ENCODE measurements at places on chromosomes 4 and X. TPM values are rescaled to one million over a fixed set of nuclear protein-coding genes. Genes with fewer than 3 reads are reported as not detected.

- no peak overlapping the region for H3K4me3 ChIP-seq
- H3K36me3 ChIP-seq = no peaks in the 10 kb centered on the region
- peak overlapping the region; percentile 69 for H3K27ac ChIP-seq
These were observed 11.4 kb upstream of the NYX start for GRCh38 chrX:41435708-41436107.

GRCh38 chrX:63657821-63658220, 127.2 kb downstream of the ARHGEF9 start:
- no peak overlapping the region for H3K4me3 ChIP-seq
- DNase-seq = no peak
- H3K4me1 ChIP-seq = no peaks in the 10 kb centered on the region
- H3K27me3 ChIP-seq = no peaks in the 10 kb centered on the region
- no peaks in the 10 kb centered on the region for H3K36me3 ChIP-seq

DNA sequence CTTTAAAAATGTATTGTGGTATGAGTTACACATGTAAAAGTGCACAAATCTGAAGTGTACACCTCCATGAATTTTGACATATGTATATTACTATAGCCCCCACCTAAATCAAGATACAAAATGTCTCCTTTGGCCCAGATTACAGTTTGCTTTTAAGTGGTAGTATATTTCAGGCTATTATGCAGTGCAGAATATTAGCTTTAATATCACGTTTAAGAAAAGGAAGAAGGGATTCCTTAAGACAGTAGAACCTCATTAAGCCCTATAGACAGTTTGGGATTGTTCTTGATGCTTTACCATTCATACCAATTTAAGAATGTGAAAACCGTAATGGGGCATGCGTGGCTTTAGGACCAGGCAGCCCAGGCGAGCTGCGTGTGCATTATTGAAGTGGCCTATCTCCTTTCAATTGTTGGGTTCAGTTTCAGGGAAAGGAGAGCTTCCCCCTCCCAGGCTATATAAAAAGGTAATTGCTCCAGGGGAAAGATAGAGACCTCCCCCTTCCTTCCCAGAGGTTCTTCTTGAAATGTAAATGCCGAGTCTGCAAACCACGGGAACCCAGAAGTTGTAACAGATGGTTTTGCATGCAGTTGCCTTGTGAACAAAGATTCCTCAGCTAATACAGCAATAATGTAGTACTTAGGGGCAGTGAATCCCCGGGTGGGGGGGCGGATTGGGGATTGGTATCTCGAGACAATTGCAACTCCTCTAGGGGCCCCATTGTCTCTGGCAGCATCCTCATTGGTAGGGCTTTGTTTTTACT, 106.1 kb downstream of the UCHL1 start:
- DNase-seq = no peak
- peak overlapping the region; percentile 83 for H3K27ac ChIP-seq
- no peaks in the 10 kb centered on the region for H3K36me3 ChIP-seq
- peaks cover 12% of the 10 kb centered on the region for H3K4me1 ChIP-seq

GRCh38 chrX:23731951-23732350, 11.1 kb downstream of the ACOT9 start:
- peaks cover 6% of the 10 kb centered on the region for H3K27me3 ChIP-seq
- H3K4me3 ChIP-seq = no peak overlapping the region
- peaks cover 23% of the 10 kb centered on the region for H3K36me3 ChIP-seq
- no peak for DNase-seq
- peaks cover 3% of the 10 kb centered on the region for H3K4me1 ChIP-seq

GRCh38 chr4:181682367-181683047, 560.7 kb upstream of the TENM3 start:
- no peak for DNase-seq
- no peaks in the 10 kb centered on the region for H3K36me3 ChIP-seq
- H3K4me1 ChIP-seq = no peaks in the 10 kb centered on the region
- H3K27ac ChIP-seq = no peak overlapping the region

DNA sequence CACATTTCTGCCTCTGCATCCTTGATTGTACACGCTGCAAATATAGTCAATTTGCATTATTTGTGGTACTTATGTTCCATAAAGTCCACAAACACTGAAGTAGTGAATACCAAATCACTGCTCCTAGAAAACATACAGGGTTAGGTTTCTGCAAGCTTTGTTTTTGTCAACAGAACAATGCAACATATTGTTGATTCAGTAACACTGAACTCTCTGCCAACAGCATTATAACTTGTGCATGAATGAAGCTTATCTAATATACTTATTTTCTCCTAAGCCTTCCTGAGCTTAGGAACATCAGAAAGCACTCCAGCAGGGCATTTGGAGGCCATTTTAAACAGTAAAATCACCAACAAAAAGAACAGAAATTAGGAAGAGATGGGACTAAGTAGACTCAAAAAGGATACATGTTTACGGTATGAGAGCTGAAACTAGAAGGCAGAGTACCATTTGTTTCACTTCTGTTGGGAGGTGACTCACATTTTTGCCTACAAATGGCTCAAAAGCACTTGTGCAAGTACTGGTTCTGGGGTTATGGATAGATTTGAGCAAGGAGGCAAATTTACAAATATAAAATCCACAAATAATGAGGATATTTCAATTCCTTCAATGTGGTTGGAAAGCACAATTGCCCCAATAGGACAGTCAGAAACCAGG, 14.1 kb downstream of the COX18 start:
- no peak for DNase-seq
- no peaks in the 10 kb centered on the region for H3K4me1 ChIP-seq
- no peak overlapping the region for H3K4me3 ChIP-seq
- no peaks in the 10 kb centered on the region for H3K36me3 ChIP-seq

GRCh38 chr4:61549336-61549735, 349.2 kb downstream of the ADGRL3 start:
- no peaks in the 10 kb centered on the region for H3K36me3 ChIP-seq
- no peaks in the 10 kb centered on the region for H3K4me1 ChIP-seq
- DNase-seq = no peak
- H3K27me3 ChIP-seq = no peaks in the 10 kb centered on the region
- no peak overlapping the region for H3K27ac ChIP-seq

DNA sequence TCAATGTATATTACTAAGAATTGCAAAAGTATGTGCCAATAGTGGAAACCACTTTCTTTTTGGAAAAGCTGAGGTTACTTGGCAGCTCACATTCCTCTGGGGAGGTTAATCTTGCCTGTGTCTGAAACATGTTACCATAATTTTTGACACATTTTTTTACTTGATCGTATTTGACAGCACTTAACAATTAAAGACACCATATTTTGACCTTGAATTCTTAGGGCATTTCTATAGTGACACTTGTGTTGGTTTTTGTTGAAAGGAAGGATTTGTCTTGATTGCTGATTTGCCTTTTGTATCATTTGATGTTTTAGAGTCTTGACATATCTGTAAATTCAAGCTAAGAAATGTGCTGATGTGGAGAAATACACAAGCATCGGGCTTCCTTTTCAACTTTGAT, 2135.5 kb downstream of the PCDH7 start:
- H3K36me3 ChIP-seq = no peaks in the 10 kb centered on the region
- no peak overlapping the region for H3K4me3 ChIP-seq
- H3K27ac ChIP-seq = no peak overlapping the region
- DNase-seq = no peak
- H3K4me1 ChIP-seq = no peaks in the 10 kb centered on the region

GRCh38 chrX:118780911-118781310, 42.7 kb upstream of the ZCCHC12 start:
- no peaks in the 10 kb centered on the region for H3K4me1 ChIP-seq
- DNase-seq = no peak
- H3K4me3 ChIP-seq = no peak overlapping the region
- H3K27me3 ChIP-seq = no peaks in the 10 kb centered on the region

GRCh38 chr4:86769794-86770193, 79.4 kb downstream of the SLC10A6 start:
- no peak for DNase-seq
- H3K4me3 ChIP-seq = no peak overlapping the region
- no peaks in the 10 kb centered on the region for H3K36me3 ChIP-seq
- no peak overlapping the region for H3K27ac ChIP-seq

DNA sequence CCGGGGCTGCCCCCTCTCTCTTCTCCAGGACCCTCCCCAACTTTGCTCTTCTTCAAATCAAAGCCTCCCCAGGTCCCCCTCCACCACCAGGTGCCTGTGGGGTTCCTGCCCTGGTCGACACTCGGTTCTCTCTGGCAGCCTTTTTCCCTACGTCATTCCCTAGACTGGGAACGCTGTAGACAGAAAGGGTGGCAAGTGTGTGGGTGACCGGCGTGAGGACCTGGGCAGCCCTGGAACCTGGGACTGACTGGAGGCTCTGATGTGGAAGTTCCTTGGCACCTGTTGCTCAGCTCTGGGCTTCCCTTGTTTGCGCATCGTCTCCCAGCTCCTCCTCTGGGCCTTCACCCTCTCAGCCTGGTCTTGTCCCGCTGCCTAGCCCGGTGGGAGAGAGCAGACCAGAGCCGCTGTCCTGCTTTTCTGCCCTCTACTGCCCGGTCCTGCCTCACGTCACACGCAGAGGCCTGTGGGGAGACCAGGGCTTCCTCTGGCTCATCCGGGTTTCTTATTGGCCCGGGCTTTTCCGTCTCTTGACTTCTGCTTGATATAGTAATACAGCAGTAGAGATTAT, 1.3 kb downstream of the TACC3 start:
- DNase-seq = peak; percentile 74
- H3K36me3 ChIP-seq = peaks cover 22% of the 10 kb centered on the region
- peaks cover 24% of the 10 kb centered on the region for H3K4me1 ChIP-seq

GRCh38 chrX:125503769-125504168, 184.1 kb downstream of the TEX13C start:
- H3K36me3 ChIP-seq = no peaks in the 10 kb centered on the region
- no peak for DNase-seq
- H3K4me3 ChIP-seq = no peak overlapping the region
- no peak overlapping the region for H3K27ac ChIP-seq

DNA sequence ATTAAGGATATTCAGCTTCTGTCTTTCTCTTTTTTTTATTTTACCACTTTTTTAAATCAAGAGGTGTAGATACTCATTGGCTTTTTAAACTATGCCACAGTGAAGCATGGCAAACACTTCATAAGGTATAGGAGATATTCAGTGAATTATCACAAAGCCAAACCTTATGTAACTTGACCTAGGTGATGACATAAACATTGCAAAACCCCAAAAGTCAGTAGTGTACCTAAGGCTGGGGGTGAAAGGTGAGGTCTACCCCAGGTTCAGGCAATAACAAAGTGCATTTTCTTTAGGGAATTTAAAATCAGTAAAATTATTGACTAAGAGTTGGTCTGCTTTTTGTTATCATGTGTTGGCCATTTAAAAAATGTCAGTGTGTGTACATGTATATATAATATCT, 39.1 kb downstream of the CDKL5 start:
- H3K4me3 ChIP-seq = no peak overlapping the region
- no peaks in the 10 kb centered on the region for H3K4me1 ChIP-seq
- H3K36me3 ChIP-seq = no peaks in the 10 kb centered on the region
- H3K27ac ChIP-seq = no peak overlapping the region
- DNase-seq = no peak

- no peaks in the 10 kb centered on the region for H3K4me1 ChIP-seq
- H3K27ac ChIP-seq = no peak overlapping the region
- no peak for DNase-seq
- H3K27me3 ChIP-seq = peaks cover 92% of the 10 kb centered on the region
- no peaks in the 10 kb centered on the region for H3K36me3 ChIP-seq
These were observed 4.9 kb upstream of the NAT8L start for GRCh38 chr4:2054217-2054616.

DNA sequence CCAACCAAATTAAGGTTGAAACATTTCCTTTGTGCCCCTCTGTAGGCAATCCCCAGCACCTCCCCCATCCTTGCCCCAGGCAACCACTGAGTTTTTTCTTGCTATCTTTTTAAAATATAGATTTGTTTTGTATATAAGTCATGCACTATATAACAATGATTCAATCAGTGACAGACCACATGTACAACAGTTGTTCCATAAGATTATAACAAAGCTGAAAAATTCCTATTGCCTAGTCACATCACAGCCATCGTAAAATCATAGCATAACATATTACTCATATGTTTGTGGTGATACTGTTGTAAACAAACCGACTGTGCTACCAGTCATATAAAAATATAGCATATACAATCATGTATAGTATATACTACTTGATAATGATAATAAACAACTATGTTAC, 211.9 kb upstream of the NRK start:
- H3K4me1 ChIP-seq = no peaks in the 10 kb centered on the region
- no peaks in the 10 kb centered on the region for H3K27me3 ChIP-seq
- H3K36me3 ChIP-seq = no peaks in the 10 kb centered on the region

- H3K4me1 ChIP-seq = no peaks in the 10 kb centered on the region
- no peaks in the 10 kb centered on the region for H3K36me3 ChIP-seq
- no peak for DNase-seq
- no peak overlapping the region for H3K27ac ChIP-seq
- no peak overlapping the region for H3K4me3 ChIP-seq
These were observed 622.2 kb upstream of the GRID2 start for GRCh38 chr4:91681544-91681943.

- peaks cover 30% of the 10 kb centered on the region for H3K4me1 ChIP-seq
- H3K4me3 ChIP-seq = no peak overlapping the region
- H3K27ac ChIP-seq = no peak overlapping the region
- peaks cover 50% of the 10 kb centered on the region for H3K27me3 ChIP-seq
These were observed 93.6 kb downstream of the BCOR start for GRCh38 chrX:40004246-40004535.

- H3K36me3 ChIP-seq = no peaks in the 10 kb centered on the region
- no peak overlapping the region for H3K4me3 ChIP-seq
- no peak for DNase-seq
- H3K27me3 ChIP-seq = no peaks in the 10 kb centered on the region
- H3K4me1 ChIP-seq = no peaks in the 10 kb centered on the region
These were observed 101.1 kb downstream of the ADGRL3 start for GRCh38 chr4:61301271-61301670.

DNA sequence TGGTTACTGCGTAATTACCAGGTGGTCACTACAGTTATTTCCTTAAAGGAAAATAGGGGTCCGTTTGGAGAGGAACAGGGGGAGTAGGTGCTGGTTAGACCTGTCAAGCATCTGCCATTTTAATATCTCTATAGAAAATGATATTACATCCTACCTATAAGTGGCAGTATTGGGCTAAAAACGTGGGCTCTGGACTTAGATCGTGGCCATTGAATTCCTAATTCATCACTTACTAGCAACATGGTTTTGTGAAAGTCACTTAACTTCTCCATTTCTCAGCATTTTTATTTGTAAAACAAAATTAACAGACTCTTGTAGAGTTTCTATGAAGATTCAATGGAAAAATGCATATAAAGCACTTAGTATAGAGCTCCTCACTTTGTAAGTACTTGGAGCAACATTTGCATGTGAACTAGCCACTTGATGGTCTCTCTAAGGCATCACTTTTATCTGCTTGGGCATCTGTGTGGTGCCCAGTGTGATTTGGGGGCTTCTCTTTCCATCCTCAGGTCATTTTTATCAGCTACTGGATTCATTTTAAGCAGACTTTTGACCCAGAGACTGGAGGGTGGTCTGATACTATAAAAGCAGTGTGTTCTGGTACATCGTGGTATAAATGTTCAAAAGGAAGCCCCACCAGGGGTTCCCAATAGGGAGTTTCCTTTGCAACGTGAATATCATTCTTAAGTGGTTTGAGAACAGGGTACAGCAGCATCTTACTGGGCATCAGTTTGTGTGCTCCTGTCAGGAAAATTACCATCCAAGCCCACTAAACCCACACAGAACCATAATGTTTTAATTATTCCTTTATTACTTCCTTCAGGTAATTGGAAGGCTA, 42.7 kb upstream of the RASSF6 start:
- H3K4me1 ChIP-seq = no peaks in the 10 kb centered on the region
- H3K27ac ChIP-seq = no peak overlapping the region
- no peaks in the 10 kb centered on the region for H3K36me3 ChIP-seq

Gene PDLIM5
- total RNA-seq = 105 TPM

Gene FRG1
- 26.5 TPM for total RNA-seq

Gene LRAT
- total RNA-seq = 1.5 TPM

Gene PRICKLE3
- 17.6 TPM for total RNA-seq

Gene SMPX
- not detected for total RNA-seq

Gene NEIL3
- 2.7 TPM for total RNA-seq

Gene L1CAM
- total RNA-seq = 0.55 TPM

Gene XAGE2
- total RNA-seq = 3.1 TPM

Gene SPANXD
- total RNA-seq = not detected

Gene ERCC6L
- total RNA-seq = 1.5 TPM

Gene PRDX4
- total RNA-seq = 115 TPM

All from left lung (tissue), 14 donors.